ENCODE measurements at places on chromosomes 6 and 20.

- DNase-seq: no peak
Measured at GRCh38 chr6:72248621-72249020, 362.3 kb downstream of the RIMS1 start.

DNA sequence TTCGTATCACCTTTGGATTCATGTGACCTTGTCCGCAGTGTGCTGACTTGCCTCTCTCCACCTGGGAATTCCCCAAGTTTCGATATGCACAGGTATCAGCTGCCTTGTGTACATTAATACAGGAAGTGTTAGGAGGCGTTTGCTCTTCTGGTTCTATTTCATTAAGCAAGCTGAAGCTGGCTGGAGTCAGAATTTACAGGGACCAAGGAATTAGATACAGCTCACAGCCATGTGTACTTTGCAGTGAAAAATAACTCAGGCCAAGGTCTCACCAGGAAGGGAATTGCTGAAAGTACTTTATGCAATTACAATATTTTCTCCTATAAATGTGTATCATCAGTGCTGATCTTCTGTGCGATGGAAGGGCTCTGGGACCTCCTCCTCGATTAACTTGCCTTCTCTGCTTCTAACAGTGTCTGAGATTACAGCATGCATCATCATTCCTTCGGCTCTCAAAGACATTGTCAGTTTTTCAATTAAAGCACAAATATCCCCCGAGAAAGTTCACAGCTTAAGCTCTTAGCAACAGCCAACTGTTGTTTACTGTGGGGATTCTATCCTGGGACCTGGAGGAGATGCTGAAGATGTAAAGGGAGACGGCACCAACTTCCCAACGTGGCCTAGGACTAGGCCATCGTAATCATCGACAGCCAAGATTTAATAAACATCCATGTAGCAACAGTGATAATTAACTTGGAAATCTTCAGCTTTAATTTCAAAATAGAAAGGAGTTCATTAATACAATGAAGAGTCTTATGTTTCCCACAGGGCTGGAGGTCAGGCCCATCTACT, 13.8 kb upstream of the TIAM2 start:
- no peak for DNase-seq

DNA sequence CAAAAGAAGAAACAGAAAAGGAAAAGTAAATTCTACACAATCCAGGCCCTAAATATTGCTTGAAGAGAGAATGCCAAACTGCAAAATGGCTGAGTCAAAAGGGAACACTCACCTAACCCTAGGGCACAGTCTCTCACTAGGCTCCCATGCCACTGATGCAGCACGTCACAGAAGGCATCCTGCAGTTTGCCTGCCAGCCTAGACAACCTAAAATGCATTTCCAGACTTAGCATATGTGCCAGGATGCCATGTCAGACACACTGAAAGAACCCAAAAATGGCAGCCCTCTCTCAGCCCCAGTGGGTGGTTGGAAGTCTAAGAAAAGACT, 10.6 kb upstream of the SIRPD start:
- no peak for DNase-seq

- DNase-seq: no peak
Measured at GRCh38 chr6:117509021-117509420, 26.5 kb downstream of the DCBLD1 start.

GRCh38 chr6:98909236-98909635, 38.5 kb downstream of the FBXL4 start:
- DNase-seq: no peak

DNA sequence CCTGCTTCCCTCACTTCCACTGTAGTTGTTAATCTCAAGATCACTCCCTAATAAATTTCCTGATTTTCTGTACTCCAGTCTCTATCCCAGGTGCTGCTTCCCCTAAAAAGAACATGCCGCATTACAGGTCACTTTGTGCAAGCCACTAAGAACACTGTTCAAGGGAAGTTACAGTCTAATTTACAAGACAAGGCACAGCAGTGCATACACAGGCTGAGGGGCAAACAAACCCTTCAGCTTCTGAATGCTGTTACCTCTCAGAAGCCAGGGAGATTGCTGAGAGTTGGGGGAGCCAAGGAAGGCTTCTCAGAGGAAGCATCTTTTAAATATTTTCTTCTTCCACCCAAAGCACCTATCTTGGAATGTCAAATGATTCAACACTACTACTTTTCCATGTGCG, 445.3 kb upstream of the FLRT3 start:
- DNase-seq: no peak

GRCh38 chr20:18580012-18580411, 7.8 kb upstream of the DTD1 start:
- no peak for DNase-seq

DNA sequence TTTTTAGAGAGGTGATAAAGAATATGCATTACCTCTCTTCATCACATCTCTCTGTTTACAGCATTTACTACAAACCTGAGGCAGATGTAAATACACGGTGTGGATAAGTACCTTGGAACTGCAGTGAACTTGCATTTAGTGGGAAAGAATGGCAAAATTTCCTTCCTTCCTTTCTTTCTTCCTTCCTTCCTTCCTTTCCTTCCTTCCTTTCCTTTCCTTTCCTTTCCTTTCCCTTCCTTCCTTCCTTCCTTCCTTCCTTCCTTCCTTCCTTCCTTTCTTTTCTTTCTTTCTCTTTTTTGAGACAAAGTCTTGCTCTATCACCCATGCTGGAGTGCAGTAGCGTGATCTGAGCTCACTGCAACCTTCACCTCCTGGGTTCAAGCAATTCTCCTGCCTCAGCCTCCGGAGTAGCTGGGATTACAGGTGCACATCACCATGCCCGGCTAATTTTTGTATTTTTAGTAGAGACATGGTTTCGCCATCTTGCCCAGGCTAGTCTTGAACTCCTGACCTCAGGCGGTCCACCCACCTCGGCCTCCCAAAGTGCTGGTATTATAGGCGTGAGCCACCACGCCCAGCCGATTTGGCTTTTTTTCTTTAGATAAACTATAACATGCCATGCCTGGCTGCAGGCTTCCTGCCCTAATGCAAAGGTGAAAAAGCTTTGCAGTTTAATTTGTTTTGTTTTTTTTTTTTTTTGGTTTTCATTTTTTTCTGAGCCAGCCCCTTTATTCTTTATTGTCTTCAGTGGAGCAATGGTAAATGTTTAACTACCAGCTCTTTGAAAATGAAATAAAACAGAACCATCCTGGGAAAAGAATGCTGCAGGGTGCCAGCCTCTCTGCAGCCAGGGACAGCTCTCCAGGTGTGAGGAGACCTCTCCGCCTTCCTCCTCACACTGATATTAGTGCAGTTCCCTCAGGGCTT, 64.2 kb upstream of the NEDD9 start:
- no peak for DNase-seq

GRCh38 chr6:2952557-2953095, 18.7 kb downstream of the SERPINB6 start:
- peak; percentile 54 for DNase-seq

GRCh38 chr6:33710296-33711121, 991 bp downstream of the UQCC2 start:
- no peak for DNase-seq
